ENCODE measurements at places on chromosomes 5 and 9. TPM values are rescaled to one million over a fixed set of nuclear protein-coding genes. Genes with fewer than 3 reads are reported as not detected.

Gene TERT
- total RNA-seq: not detected

Gene PLAC8L1
- total RNA-seq: not detected

Gene MSX2
- 12.4 TPM for total RNA-seq

Gene TMEM174
- total RNA-seq: not detected

Gene DAB2IP
- total RNA-seq: 14.5 TPM

Gene ATOSB
- total RNA-seq: 42.5 TPM

Gene CDKN2A
- 36.4 TPM for total RNA-seq

Gene TRMT10B
- total RNA-seq: 1.7 TPM

Gene CMYA5
- total RNA-seq: 2.0 TPM

All from placental epithelial cell (primary cell).